ENCODE measurements at places on chromosomes 4 and X.

DNA sequence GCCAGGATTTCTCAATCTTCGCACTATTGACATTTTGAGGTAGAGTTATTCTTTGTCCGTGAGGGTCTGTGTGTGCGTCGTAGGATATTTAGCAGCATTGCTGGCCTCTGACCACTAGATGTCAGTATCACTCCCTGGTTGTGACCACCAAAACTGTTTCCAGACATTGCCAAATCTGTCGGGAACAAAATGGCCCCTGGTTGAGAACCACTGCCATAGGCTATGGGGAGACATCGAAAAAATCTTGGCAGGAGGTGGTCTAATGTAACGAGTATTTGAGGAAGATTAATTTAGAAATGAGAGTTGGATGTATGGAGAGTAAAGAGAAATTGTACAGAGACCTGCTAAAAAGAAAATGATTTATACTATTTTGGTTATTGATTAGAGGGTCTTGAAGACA lies 108.4 kb downstream of the DOCK11 start:
- peak; percentile 61 for DNase-seq

- no peak for DNase-seq
These were observed 19.8 kb downstream of the GAB1 start for GRCh38 chr4:143356493-143356892.

- no peak for DNase-seq
These were observed 59.7 kb downstream of the FAM184B start for GRCh38 chr4:17721496-17722355.

- DNase-seq = peak; percentile 53
These were observed 183.0 kb upstream of the NOCT start for GRCh38 chr4:138832563-138832962.

GRCh38 chr4:74228691-74229640 lies 71.0 kb downstream of the MTHFD2L start:
- peak; percentile 86 for DNase-seq

- no peak for DNase-seq
These were observed 262.9 kb downstream of the ARHGAP10 start for GRCh38 chr4:147994491-147995385.

GRCh38 chr4:112951362-112952312 lies 97.8 kb upstream of the ANK2 start:
- peak; percentile 12 for DNase-seq

DNA sequence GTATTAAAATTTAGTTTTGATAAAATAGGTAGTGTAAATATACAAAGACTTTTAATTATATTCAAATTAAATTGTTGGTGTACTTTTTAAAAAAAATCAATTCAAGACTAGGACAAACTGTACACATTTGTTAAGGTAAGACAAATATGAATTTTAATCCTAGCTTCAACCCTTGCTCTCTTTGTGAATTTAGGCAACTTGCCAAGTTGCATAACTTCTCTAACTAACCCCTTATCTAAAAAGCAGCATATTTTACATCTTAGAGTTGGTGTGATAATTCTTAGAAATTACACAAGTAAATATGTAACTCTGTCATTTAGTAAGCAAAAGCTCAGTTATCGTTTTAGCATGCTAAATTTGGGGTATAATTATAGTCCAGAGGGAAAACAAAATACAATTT lies 78.1 kb upstream of the FSTL5 start:
- DNase-seq = no peak

DNA sequence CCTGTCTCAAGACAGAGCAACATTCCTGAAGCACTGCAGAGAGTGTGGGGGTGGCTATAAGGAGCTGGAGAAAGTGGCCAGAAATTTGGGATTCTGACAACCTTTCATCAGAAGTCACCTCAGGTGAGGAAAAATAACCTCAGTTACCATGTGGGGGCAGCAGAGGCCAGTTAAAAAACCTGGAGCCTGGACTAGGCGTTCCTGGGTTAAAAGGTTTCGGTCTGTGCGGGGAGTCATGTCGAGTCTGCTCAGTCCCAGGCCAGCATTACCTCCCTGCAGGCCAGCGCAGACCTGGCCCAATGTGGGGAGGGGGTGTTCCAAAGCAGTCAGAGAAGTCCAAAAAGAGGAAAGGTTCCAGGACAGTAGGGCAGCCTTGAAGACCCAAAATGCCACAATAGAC lies 10.9 kb upstream of the NALF2 start:
- peak; percentile 3 for DNase-seq

DNA sequence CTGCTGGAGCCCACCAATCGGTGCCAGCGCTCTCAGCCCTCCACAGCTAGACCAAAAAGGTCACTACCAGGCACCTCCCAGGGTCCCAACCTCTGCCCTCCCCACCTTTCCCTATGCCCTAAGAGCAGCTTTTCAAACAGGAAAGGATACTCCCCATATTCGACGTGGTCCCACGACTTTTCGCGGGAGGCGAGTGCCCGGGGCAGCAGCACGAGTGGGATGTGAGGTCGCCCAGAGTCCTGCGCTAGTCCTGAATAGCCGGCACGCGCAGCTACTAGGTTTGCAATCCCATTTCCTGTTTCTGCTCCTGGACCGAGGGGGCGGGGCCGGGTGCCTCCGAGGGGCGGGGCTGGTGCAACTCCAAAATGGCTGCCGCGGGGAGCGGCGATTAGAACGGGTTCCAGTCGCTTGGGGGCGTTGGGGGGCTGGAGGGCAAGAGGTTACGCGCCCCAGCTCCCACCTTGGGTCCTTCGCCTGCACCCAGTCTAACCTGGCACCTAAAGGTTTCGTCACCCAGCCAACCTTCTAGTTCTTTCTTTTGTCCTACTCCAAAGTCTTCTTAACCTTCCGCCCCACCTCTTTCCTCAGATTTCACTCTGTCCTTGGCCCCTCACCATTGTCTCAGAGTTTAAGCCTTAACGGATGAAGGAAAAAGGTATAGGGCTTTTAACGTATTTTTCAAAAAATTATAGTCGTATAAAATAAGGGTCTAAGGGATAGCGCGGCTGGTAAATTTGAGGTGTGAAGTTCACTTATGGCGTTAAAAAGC lies 85.0 kb upstream of the TENT5D start:
- peak; percentile 17 for DNase-seq

DNA sequence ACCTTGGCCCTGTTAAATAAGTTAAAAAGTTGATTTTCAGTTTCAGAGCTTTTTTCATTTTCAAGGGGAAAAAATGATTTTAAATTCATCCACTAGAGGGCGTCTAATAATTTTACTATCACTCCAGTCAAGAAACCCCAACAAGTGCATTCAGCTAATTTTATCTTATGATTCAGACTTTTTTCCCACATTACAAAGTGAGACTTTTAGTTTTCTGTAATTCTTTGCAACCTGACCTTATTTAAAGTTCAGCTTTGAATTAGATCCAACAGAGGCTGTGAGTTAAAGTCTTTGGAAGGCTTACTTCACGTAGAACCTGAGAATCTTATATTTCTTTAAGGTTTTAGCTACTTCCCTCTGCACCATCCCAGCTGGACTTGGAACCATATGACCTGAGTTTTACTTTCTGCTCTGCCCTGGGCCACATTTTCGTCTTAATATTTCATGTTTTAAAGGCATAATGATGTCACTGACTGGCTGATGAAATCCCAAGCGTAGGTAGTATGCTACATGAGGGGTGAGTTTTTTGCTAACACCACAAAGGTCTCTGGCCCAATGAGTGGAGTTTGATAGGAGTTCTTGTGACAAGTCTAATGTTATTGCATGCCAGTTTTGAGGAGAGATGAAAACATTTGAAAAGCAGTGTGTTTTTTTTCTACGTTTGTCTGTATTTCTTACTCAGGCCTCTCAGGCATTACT lies 7.2 kb downstream of the GNRHR start:
- DNase-seq = peak; percentile 74

DNA sequence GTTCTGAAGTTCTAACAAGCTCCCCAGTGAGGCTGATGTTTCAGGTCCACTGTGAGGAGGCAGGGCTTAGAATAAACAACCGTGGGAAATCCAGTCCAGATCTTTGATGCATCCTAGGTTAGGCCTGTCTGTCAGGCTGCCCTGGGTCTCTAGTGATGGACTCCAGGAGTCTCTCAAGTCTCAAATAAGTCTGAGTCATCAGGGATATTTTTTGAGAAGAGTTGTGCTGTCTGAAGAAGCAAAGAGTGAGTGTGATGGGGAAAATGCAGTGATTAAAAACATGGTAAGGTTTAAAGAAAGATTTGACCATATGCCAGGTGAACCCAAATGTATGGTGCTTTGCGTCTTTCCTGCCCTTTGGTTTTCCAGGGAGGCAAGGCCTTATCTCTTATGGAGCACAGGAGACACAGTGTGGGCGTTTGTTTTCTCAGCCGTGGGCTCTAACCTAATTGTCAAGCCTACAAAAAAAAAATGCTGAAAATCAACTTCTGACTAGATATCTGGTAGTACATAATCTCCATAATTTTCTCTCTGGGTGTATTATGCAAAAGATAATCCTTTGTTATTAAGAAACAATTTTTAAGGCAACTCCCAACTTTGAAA lies 100.7 kb downstream of the PTTG2 start:
- DNase-seq = no peak

DNA sequence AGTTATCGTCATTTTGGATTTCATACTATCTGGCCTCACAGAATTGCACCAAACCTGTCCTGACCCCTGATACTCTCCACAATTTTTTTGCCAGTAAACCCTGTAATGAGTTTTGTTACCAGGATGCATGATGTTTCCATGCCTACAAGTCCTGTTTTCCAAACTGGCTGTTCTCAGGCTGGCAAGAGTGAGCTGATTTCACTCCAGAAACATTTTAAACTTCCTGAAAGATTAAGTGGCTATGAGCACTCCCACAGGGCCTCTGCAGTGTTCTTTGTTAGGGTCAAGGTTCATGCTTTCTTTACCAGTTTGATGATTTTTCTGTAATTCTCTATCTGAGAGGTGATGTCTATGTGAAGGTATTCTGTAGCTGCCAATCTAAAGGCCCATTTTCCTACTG lies 31.7 kb upstream of the PDLIM3 start:
- no peak for DNase-seq

- DNase-seq = peak; percentile 65
These were observed 20.9 kb downstream of the GPAT3 start for GRCh38 chr4:83556816-83557215.

GRCh38 chr4:182877326-182877883 lies 39.8 kb downstream of the DCTD start:
- no peak for DNase-seq

GRCh38 chr4:86233681-86234080 lies 126.2 kb downstream of the MAPK10 start:
- DNase-seq = no peak

DNA sequence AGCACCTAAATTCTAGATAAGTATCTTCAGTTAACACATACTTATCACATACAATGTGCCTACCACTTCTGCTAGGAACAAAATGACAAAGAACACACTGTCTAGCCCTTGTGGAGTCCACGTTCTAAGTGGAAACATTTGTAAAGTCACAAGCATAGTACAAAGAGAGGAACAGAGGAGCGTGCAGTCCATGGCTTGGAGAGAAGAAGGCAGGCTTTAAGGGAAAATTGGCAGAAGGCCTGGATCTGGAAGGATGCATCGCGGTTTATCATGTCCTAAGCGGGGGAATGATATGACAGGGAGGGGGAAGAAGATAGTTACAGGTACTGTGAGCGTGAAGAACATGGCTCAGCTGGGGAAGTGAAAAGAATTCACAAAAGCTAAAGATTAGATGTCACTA lies 218.0 kb downstream of the PRDM5 start:
- DNase-seq = no peak

- DNase-seq = no peak
These were observed 1052.5 kb upstream of the LCORL start for GRCh38 chr4:19074036-19074435.

DNA sequence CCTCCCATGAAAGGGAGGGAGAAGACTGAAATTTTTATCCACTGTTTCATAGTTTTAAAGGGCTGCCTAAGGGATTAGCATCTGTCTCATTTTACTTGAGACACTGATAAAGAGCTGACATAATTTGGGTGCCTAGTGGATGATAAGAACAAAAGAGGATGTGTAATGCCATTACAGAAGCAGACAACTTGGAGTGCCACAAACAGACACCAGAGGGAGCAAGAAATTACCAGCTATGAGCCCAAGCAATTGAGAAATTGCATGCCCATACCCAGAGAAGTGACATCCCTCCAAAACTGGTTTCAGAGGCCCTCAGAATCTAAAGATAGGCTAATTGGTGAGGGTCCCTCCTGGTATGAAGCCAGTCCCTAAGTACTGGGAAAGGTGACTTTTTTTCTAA lies 38.5 kb upstream of the POU3F4 start:
- DNase-seq = peak; percentile 9

GRCh38 chrX:37349221-37350033 lies at the start of gene PRRG1:
Gene PRRG1, plus strand, starts transcription at chrX:37349364. Its CDS starts 56,886 bp downstream, at chrX:37406250.
- DNase-seq = peak; percentile 68

DNA sequence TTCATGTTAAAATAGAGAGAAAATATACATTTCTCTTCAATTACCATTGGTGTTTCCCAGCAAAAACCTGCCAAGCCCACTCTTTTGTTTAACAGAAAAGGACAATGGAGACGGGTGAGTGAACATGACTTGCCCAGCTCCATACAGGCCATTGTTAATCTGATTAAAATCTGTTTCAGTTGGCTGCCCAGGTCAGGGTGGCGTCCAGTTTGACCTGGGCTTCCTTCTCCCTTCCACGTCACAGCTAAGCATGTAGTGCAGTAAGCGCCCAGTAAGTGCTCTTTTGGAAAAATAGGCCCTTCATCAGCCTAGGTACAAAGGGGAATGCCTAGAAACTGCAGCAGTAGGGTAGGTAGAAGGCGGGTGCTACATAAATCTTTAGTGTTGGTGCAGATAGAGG lies 1.5 kb upstream of the PORCN start:
- DNase-seq = no peak

GRCh38 chr4:212438-213188 lies 88.3 kb downstream of the ZNF718 start:
- DNase-seq = no peak

- no peak for DNase-seq
These were observed 28.1 kb upstream of the HS6ST2 start for GRCh38 chrX:132986556-132986955.

- no peak for DNase-seq
These were observed 61.7 kb upstream of the CT45A1 start for GRCh38 chrX:135651647-135652295.

DNA sequence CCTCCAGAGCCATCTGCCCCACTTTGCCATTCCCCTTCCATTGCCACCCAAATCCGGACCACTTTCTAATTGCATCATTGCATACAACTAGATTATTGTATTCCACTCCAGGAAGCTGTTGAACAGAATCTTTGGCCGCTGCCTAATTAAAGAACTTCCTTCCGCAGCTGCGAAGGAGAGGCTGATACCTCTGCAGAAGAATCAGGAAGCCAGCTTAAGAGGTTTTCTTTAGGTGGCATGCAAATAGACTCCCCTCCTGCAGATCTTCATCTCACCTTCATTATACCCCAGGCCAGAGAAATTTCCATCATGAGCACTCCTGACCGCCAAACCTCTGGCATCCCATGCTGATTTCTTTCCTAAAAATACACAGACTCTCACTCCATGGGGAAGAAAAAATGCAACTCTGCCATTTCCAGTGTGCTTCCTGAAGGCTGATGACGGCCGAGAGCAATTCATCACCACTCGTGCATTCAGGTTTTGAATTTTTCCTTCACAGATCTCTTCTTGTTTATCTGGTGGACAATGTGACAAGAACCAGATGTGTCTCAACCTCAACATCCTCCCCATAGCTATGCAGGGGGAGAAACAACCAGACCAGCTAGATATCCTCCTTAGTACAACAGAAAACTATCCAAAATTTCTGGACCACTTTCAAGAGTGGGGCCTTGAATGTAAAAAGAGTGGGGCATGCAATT lies 31.2 kb downstream of the LGI2 start:
- DNase-seq = peak; percentile 25

- DNase-seq = no peak
These were observed 13.3 kb upstream of the ANTXR2 start for GRCh38 chr4:80086296-80086695.
